NCI-H1417 (cell line): ENCODE measurements at places on chromosomes 13 and 19.

DNA sequence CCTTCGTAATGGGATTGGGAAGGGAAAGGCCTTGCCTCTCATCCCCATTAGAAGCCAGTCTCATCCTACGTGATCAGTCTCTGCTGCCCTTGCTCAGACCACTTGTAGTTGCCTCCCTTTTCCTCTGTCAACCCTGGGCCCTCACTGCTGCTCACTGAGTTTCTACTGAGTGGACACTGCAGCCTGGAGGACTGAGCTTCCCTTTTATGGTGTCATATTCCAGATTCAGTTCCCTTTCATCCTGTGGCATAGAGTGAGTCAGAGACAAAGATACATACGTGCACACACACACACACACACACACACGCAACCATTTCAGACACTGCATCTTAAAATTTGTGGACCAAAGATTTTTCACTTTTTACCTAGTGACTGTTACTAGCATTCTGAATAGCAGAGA is 56.6 kb downstream of the COG3 start:
- DNase-seq = no peak

- DNase-seq = no peak
These were observed 60.9 kb upstream of the TMTC4 start for GRCh38 chr13:100735494-100735893.

GRCh38 chr13:102872531-102872930 is 26.7 kb downstream of the ERCC5 start:
- DNase-seq = no peak

DNA sequence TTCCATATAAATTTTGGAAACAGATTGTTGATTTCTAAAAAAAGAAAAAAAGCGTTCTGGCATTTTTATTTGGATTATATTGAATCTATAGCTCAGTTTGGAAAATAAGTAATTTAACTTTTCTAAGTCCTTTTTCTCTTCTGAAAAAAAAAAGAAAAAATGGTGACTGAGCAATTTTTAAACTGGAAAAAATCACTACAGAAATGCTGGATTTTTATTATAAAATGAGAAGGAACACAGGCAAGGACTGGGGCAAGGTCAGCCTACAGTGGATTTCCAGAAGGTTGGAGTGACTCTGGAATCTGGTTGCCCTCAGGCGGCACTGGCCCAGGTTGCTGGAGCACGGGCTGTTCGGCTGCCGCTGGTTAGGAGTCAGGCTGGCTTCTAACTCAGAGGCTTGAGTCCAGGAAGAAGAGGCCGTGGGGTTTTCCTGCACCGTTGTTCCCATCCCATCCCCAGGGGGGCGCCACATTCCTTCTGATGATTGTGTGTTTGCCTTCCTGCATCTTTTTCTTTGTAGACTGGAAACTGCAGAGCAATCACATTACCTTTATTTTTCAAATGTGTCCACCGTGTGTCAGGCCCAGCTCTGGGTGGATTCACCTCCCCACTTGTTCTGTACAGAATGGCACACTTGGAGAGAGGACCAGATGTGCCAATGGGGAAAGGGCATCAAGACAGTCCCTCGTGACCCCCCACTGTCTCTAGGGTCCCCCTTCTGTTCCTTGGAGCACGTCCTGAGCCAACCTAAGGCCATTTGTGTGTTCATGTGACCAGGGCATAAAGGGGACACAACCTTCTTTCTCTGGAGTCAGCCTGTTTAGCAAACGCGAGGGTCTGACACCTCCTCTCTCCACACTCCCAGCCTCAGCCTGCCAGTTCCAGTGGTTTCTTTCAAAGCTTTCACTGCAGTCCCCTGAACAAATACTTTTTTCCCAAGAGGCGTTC is 44.5 kb upstream of the GTF3A start:
- peak; percentile 64 for DNase-seq

DNA sequence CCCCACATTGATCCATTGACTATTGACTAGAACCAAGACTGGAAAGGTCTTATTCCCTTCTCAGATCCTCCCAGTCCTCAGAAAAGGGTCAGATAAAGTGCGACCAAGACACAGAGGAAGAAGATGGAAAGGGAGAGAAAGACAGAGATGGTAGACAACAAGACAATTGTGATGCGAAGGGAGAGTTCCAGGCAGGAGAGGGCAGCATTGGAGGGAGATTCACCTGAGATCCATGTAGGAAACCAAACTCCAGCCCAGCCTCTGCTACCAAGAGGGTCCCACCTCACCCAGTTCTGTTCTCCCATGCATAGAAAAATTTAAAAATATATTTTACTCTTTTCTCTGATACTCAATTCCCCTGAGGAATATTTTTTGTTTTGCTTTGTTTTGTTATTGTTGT is 67.3 kb upstream of the TSHZ3 start:
- DNase-seq = no peak
